ENCODE measurements at places on chromosomes 3 and 15.

DNA sequence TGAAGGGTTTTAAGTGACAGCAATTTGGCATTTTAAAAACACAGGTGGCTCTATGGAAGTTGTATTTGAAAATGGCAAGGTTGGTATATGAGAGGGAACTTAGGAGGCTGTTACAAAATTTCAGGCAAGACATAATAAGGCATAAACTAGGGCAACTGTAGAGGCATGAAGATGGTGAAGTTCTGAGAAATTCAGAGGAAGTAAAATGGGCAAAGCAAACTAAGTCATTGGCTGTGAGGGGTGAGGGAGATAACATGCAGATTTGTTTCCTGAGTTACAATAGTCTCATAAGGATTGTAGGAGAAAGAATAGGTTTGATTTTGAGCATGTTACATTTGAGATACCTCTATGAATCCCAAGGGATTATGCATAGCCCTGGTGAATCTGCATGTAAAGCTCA is 302.9 kb upstream of the ARHGEF26 start:
- DNase-seq, result no peak

- no peak for DNase-seq
Observed at GRCh38 chr3:159458010-159458409, 530.6 kb upstream of the IL12A start.

GRCh38 chr3:4011166-4011565 is 211.9 kb downstream of the LRRN1 start:
- DNase-seq, result no peak

DNA sequence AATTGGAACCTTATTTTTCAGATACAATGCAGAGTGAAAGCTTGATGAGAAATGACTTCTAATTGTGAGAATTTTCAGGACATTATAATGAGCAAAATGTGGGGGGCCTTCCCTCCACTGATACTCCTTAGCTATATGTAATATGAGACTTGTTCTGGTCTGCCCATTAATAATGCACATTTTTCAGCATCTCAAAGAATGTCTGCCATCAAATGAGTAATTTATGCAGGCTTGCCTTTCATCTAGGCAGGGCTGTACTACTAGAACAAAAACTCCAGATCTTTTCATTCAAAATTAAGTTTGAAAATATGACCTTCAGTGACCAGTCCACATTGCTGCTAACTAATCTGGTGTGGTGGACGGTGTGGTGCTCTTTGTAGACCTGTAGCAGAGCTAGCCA is 127.4 kb downstream of the LRTM1 start:
- no peak for DNase-seq

DNA sequence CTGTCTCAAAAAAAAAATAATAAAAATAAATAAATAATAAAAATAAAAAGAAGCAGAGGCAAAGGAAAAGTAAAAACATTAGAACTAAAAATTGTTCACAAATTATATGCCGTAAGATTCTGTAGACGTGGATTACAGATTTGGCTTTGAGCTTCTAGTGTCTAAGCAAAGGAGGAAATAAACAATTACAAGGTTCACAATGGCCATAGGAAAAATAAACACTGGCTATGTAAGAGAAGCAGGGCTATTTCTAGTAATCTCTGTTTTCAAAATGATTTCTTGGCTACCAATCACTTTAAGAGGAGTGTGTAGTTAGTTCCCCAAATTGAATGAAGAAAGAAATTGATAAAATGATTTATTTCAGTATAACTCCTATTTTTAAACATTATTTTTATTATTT is 54.5 kb downstream of the TMEM41A start:
- DNase-seq, result no peak

GRCh38 chr3:15633159-15633558 is 31.6 kb downstream of the BTD start:
- DNase-seq, result no peak

- no peak for DNase-seq
Observed at GRCh38 chr15:92451225-92451825, 57.6 kb downstream of the ST8SIA2 start.

DNA sequence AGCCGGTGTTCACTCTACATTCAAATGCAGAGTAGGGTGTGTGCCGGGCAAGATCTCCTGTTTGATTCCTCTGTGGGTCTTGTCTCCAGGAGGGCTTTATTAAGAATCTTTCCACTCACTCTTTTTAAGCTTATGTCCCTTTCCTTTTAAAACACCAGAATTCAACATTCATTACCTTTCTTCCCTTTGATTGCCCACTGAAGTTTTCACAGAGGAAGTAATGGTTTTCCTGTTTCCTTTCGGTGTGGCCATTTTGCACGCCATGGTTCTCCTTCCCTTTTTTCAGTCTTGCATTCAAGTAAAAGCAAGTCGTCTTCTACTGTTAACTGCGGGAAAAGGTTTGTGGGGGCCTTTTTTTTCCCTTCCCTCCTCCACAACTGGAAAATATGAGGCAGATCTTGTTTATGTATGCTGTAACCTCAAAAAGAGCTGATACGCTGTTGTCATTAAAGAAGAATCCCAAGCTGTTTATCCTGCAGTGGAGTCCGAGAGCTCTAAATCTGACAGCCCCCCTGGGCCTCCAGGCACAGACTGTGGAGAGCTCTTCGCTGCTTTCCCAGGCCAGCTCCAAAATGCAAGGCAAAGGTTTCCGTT is 40.5 kb downstream of the FILIP1L start:
- no peak for DNase-seq

DNA sequence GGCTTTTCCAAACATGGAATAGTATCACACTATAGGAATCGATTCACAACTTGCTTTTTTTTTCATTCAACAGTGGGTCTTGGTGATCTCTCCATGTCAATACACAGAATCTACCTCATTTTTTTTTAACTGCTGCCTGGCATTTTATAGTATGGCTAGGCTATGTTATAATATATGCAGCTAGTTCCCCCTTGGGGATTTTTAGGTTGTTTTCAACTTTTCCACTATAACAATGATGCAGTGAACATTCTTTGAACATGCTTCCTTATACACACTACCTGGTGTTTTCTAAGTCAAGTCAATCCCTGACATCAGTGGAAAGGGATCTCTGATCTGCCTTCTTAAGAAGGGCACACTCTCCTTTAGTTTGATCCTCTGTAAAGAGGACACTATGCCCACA is 46.5 kb upstream of the PLXND1 start:
- no peak for DNase-seq

- DNase-seq, result no peak
Observed at GRCh38 chr3:66414846-66415245, 86.0 kb downstream of the LRIG1 start.

DNA sequence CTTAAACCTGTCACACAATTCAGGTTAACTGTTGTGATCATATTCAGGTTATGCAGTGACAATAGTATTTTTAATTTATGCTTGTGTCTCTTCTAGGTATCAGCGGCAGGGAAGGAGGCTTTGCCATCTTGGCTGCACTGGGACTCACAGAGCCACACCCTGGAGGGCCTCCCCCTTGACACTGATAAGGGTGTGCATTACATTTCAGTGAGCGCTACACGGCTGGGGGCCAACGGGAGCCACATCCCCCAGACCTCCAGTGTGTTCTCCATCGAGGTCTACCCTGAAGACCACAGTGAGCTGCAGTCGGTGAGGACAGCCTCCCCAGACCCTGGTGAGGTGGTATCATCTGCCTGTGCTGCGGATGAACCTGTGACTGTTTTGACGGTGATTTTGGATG is 23.6 kb upstream of the BSN start:
- DNase-seq, result no peak

DNA sequence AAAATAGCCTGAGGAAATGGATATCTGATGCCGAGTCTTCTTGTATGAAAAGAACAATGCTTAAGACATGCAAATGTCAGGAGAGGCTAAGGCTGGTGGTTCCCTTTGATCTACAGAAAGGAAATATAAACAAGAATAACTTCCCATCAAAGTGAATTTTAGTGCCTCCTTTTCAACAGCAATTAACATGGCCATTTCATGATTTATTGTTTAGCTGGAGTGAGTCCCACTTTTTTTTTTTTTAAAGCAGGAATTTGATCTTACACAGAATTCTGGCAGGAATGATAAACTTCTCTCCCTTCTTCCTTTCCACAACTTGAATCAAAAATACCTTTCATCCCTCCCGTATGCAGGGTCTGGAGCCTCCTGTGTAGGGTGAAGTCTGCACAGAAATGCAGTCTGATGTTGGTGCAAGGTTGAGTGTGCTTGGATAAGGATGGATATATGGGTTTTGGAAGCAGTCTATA is 287.0 kb downstream of the MEX3B start:
- no peak for DNase-seq
